ENCODE measurements at places on chromosomes 4 and X.

DNA sequence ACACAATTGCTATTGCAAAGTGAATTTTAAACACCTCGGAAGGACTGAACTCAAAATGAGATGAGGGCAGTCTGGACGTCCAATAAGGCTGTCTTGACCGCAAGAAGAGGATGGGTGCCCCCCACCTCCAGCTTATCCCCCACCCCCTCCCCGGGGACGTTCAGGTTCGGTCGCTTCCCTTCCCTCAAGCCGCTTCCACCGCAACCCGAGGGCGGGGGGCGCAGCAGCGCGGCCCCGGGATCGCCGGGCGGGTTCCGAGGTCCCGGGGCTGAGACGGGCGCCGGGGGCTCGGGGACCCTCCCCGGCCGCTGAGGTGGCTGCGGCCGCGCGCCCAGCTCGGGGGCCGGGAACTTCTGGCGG lies 480 bp downstream of the USP46 start:
- DNase-seq: peak; percentile 45
- no peaks in the 10 kb centered on the region for H3K36me3 ChIP-seq
- peak overlapping the region; percentile 91 for H3K27ac ChIP-seq
- peaks cover 40% of the 10 kb centered on the region for H3K4me1 ChIP-seq
- H3K27me3 ChIP-seq: peaks cover 15% of the 10 kb centered on the region

DNA sequence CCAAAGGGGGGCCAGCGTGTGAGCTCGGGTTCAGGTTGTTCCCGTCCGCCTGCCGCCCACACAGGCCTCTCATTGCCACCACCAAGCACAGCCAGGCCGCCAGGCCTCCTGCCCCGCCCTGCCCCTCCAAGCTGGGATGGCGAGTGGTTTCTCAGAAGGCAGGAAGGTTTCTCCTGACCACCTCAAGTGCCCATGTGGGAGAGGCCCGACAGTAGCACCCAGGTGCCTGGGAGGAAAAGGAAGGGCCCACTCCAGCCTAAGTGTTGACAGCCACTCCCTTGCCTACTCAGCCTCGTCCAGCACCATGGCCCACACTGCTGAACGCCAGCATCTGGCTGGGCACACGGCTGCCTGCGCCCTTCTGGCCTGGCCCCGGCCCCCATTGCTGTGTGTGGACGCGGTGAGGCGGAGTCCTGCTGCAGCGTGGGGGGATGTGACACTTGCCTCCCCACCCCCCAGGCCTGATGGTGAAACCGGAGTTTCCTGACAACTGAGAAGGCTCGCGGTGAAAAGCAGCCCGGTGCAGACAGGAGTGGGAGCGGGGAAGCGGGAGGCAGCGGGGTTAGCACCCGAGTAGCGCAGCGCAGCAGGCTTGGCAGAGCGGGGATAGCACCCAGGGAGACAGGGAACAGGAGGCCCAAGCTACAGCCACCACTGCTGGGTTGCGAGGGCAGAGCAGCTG lies 19.2 kb downstream of the FLNA start:
- no peak overlapping the region for H3K4me3 ChIP-seq
- H3K36me3 ChIP-seq: peaks cover 17% of the 10 kb centered on the region
- H3K27me3 ChIP-seq: no peaks in the 10 kb centered on the region
- no peaks in the 10 kb centered on the region for H3K4me1 ChIP-seq
- no peak for DNase-seq
- H3K27ac ChIP-seq: no peak overlapping the region

DNA sequence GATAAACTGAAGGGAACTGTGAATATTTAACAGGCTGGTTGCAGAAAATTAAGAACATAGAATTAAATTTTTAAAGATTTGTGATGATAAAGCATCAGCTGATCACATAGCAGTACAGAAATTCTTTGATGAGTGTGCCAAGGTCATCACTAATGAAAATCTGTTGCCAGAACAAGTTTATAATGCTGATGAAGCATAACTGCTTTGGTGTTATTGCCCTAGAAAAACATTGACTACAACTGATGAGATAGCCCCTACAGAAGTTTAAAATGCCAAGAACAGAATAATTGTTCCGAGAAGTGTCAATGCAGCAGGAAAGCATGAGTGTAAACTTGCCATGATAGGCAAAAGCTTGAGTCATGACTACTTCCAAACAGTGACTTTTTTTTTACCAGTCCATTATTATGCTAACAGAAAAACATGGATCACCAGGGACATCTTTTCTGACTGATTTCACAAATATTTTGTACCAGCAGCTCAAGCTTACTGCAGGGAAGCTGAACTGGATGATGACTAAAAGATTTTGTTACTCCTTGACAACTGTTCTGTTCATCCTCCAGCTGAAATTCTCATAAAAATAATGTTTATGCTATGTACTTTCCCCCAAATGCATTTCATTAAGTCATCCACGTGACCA lies 1136.6 kb downstream of the FAT4 start:
- no peak overlapping the region for H3K27ac ChIP-seq
- no peak for DNase-seq
- peaks cover 25% of the 10 kb centered on the region for H3K4me1 ChIP-seq

- no peak overlapping the region for H3K4me3 ChIP-seq
- no peaks in the 10 kb centered on the region for H3K36me3 ChIP-seq
- H3K4me1 ChIP-seq: 0 out of 2 replicates have a peak, but pooled peaks cover 7% of the 10 kb centered on the region
- H3K27ac ChIP-seq: no peak overlapping the region
- DNase-seq: no peak
Observed at GRCh38 chrX:23792861-23793553, 10.0 kb downstream of the SAT1 start.

GRCh38 chrX:24343719-24344118 lies 16.7 kb upstream of the SUPT20HL1 start:
- no peaks in the 10 kb centered on the region for H3K36me3 ChIP-seq
- H3K4me1 ChIP-seq: no peaks in the 10 kb centered on the region
- no peak for DNase-seq
- no peak overlapping the region for H3K27ac ChIP-seq
- no peaks in the 10 kb centered on the region for H3K27me3 ChIP-seq

DNA sequence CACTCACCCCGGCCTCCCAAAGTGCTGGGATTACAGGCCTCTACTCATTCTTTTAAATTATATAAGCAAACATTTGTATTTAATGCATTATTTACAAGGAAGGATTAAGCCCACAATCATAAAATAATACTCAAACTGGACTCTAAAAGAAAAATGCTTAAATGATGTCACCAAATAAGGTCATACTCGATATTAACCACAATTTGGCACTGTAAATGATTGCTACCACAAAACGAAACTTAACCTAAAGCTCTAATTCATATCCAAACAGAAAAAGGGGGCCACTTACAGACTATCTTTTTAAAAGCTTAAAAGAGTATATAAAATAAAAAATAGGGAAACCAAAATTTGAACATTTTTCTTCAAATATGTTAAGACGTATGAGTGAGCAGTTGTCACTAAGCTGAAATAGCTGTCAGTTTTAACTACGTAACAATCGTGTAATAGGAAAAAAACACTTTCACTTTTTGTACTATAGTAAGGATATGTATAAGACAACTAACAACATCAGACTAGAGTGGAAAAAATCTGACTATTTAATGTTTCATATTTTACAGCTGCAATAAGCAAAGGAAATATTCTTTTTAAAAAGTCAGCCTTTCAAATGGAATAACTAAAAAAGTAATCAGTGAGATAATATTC lies 108.2 kb upstream of the GPR34 start:
- no peak overlapping the region for H3K4me3 ChIP-seq
- H3K27ac ChIP-seq: no peak overlapping the region
- H3K4me1 ChIP-seq: no peaks in the 10 kb centered on the region

DNA sequence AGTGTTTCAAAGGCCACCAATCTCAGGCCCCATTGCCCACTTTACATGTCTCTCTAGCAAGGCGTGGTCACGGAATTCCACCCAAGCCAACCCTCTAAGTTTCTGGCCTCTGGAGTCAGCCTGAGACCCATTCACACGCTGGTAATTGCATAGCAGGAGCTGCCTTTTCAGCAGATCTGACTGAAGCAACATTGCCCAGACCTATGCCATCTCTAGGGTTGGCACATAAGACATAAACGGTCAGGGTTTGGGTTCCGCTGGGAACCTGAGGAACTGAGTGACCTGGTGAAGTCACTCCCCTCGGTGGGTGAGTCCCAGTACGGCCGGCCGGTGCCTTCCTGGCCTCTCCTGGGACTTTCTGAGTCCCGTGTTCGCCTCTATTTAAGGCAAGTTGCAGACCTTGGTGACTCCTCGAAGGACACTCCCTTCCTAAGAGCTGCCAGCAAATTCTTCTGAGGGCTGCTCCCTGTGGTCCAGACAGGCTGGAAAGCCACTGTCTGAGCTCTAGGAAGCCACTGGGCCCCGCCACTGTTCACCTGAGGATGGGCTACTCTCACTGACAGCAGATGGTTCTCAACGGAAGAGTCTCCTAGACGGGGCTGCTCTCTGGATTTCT lies 15.9 kb downstream of the CTAG1A start:
- no peaks in the 10 kb centered on the region for H3K27me3 ChIP-seq
- H3K4me1 ChIP-seq: peaks cover 4% of the 10 kb centered on the region
- no peak overlapping the region for H3K27ac ChIP-seq
- no peak for DNase-seq
- H3K36me3 ChIP-seq: no peaks in the 10 kb centered on the region

GRCh38 chr4:55733932-55734331 lies 85.7 kb upstream of the EXOC1L start:
- H3K27ac ChIP-seq: no peak overlapping the region
- H3K4me1 ChIP-seq: no peaks in the 10 kb centered on the region
- no peak for DNase-seq
- H3K36me3 ChIP-seq: no peaks in the 10 kb centered on the region
- no peak overlapping the region for H3K4me3 ChIP-seq

- no peaks in the 10 kb centered on the region for H3K4me1 ChIP-seq
- no peaks in the 10 kb centered on the region for H3K27me3 ChIP-seq
- no peak overlapping the region for H3K4me3 ChIP-seq
- no peak for DNase-seq
Observed at GRCh38 chr4:158644760-158645159, 26.9 kb downstream of the C4orf46 start.

GRCh38 chr4:2441393-2442174 lies 22.8 kb downstream of the CFAP99 start:
- DNase-seq: peak; percentile 94
- H3K27me3 ChIP-seq: no peaks in the 10 kb centered on the region
- H3K4me1 ChIP-seq: no peaks in the 10 kb centered on the region
- no peaks in the 10 kb centered on the region for H3K36me3 ChIP-seq
- no peak overlapping the region for H3K27ac ChIP-seq

DNA sequence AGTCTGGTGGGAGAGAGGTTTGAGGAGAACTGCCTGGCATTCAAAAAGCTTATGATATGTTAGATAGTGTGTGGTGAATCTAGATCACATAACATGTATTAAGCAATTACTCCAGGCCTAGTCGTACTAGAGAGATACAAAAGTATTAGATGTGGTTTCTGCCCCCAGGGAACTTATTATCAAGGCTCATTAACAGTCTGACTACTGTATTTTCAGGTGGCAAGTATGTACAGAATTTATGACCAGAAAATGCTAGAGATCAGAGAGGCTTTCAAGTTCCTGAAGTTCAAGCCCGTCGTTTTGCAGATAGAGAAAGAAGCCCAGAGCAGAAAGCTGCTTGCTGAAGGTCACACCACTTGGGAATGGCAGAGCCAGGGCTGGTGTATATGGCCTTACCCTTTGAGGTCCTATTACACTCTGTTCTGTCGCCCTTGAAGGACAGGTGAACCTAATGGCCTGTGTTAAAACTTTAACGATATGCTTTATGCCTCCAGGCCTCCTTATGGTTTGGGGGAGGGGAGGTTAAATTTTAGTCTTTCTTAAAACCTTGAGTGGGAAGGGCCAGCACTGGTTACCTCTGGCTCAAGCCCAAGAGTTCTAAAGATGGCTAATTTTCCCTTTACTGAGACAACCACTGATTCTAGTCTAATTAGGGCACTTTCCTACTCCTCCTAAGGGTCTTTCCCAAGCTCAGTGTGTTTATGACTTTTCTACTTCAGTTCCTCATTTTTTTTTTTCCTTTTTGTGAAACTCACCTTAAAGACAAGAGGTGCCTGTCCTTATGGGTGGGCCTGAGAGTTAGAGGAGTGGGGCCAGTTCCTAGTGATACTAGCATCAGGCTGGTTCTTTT lies 19.9 kb downstream of the TMEM164 start:
- H3K36me3 ChIP-seq: no peaks in the 10 kb centered on the region
- H3K4me1 ChIP-seq: no peaks in the 10 kb centered on the region
- DNase-seq: no peak
- H3K27me3 ChIP-seq: no peaks in the 10 kb centered on the region
- no peak overlapping the region for H3K4me3 ChIP-seq

- H3K27ac ChIP-seq: no peak overlapping the region
- no peaks in the 10 kb centered on the region for H3K27me3 ChIP-seq
- DNase-seq: no peak
- H3K4me3 ChIP-seq: no peak overlapping the region
Observed at GRCh38 chrX:39377157-39377556, 575.9 kb downstream of the MID1IP1 start.

DNA sequence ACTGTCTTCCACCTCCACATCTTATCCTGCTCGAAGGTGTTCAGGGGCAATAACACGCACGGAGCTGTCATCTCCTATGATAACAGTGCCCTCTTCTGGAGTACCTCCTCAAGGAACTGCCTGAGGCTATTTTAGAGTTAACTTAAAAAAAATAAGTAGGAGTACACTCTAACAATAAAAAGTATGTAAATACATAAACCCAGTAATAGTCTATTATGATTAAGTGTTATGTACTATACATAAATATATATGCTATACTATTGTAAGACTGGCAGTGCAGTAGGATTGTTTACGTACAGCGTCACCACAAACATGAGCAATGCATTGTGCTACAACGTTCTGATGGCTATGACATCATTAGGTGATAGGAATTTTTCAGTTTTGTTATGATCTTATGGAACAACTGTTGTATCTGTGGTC lies 34.5 kb upstream of the TLR2 start:
- no peaks in the 10 kb centered on the region for H3K36me3 ChIP-seq
- peaks cover 12% of the 10 kb centered on the region for H3K4me1 ChIP-seq
- DNase-seq: peak; percentile 68
- no peaks in the 10 kb centered on the region for H3K27me3 ChIP-seq
- H3K4me3 ChIP-seq: no peak overlapping the region

- no peak for DNase-seq
- no peaks in the 10 kb centered on the region for H3K4me1 ChIP-seq
- no peaks in the 10 kb centered on the region for H3K27me3 ChIP-seq
- no peaks in the 10 kb centered on the region for H3K36me3 ChIP-seq
- no peak overlapping the region for H3K27ac ChIP-seq
Observed at GRCh38 chr4:138992676-138993075, 22.9 kb upstream of the NOCT start.

GRCh38 chr4:26001816-26002215 lies 87.8 kb downstream of the SMIM20 start:
- no peak for DNase-seq
- no peaks in the 10 kb centered on the region for H3K4me1 ChIP-seq
- H3K27me3 ChIP-seq: no peaks in the 10 kb centered on the region
- no peak overlapping the region for H3K4me3 ChIP-seq
- no peak overlapping the region for H3K27ac ChIP-seq

DNA sequence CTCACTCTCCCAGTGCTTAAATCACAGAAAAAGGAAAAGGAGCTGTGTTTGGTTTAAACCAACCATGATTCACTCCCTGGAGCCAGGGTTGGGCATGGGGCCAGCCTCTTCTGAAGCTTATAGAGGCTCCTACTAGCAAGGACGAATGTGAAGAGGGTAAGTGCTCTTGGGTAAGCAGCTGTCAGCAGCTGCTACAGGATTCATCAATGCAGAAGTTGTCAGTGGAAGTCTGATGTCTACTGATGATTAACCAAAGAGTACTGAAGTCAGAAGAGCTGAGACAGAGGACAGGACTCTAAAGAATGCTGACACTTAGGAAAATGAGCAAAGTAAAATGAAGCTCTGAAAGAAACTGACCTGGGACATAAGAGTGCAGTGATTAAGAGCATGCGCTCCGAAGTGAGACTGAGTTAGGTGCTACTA lies 32.7 kb upstream of the JADE1 start:
- no peak for DNase-seq
- H3K4me3 ChIP-seq: no peak overlapping the region
- no peaks in the 10 kb centered on the region for H3K27me3 ChIP-seq
- H3K36me3 ChIP-seq: no peaks in the 10 kb centered on the region
- no peaks in the 10 kb centered on the region for H3K4me1 ChIP-seq
- H3K27ac ChIP-seq: no peak overlapping the region
